ENCODE measurements at places on chromosomes 16 and 17.

GRCh38 chr16:74691093-74691855 is 9.4 kb downstream of the MLKL start:
- DNase-seq: no peak

- no peak for DNase-seq
Measured at GRCh38 chr17:11109106-11109505, 131.9 kb upstream of the SHISA6 start.

DNA sequence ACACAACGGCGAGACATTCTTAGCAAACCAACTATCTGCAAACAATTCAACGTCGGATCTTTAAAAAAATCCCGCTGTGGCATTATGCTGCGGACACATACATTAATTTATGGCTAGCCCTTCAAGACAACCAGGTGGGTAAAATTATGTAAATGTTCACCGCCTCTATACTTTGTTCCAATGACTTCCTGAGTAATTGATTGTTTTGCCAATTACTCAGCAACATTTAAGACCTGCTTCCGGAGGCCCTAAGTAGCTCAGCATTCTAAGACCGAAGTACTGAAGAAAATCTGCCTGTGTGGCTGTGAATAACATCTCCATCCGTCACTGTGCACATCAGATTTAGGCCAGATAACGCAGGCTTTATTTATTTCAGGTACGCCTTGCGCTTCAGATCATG is 23.3 kb downstream of the QPRT start:
- no peak for DNase-seq

GRCh38 chr17:12631076-12631475 is 34.6 kb upstream of the MYOCD start:
- no peak for DNase-seq

- peak; percentile 29 for DNase-seq
Measured at GRCh38 chr17:10119203-10120108, 79.0 kb downstream of the GAS7 start.

DNA sequence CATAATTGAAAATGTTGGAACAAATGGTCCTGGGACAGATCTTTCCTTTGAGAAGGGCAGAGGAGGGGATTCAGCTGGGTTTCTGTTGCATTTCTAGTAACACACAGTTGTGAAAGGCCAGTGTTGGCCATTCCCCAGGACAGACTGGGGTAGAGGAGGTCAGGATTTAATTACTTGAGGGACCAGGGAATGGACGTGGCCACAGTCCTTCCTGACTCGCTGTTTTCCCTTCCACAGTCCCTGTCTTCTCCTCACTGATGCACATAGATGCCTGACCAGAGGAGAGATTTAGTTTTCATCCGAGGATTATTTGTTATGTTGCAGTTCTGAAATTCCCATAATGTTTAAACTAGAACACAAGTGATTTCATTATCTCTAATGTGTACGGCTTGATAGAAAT is 25.2 kb upstream of the HEATR6 start:
- DNase-seq: no peak

DNA sequence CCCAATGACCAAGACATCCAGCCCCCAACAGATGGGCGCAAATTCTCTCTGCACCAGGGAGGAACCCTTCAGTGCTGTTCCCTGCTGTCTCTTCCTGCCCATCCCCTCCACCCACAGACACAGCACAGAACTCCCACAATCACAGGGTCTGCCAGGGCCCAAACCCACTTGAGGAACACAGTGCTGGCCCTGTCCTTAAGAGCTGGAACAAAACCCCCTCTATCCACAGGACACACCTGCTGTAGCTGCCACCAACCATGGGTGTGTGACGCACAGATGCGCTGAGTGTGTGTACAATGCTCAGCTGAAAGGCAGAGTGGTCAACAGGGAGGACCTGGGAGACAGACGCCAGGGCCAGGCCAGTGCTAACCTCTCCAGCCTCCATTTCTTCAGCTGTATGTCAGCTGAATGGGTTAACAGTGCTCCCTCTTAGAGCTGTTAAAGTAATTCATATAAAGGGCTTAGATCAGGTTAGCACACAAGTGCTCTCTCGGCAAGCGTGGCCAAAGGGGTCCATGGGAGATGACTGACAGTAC is 62.1 kb downstream of the AMFR start:
- DNase-seq: no peak

DNA sequence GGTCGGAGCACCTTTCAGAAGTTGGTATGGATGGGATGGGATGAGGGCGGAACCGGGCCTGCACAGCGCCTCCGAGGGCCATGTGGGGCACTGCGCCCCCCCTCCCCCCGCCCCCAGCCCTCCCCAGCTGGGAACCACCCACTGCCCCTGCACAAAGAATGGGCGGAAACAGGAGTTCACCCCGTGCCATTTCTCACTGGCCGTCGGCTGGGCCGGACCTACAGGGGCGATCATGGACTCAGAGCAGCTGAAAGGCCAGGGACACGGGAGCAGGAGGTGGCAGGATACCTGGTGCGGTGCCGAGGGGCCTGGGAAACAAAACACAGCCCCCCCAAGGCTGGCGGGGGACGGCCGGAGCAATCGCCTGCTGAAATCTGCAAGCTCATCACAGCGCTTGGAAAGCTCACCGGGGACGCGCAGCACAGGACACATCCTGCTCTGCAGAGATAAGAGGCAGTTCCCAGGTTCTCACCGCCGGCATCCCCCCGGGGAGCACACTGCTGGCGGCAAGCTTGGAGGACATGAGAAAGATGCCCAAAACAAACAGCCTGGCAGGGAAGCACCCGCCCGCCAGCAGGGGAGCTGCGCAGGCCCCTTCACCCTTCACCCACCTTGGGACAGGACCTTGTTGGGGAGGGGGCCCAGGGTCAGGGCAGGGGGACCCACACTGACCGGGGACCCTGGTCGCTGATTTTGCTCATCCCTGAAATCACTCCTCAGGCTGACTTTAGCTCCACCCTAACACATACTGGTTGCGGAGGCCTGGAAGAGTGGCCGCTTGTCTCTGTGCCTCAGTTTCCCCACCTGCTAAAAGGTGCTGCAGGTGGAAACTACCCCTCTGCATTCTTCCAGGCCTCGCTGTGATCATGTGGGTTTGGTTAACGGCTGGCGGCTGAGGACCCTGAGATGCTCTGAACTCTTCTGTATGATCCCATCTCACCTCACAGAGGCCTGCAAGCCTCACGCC is 263.9 kb downstream of the C16orf95 start:
- no peak for DNase-seq

GRCh38 chr17:15952048-15952532 is 7.2 kb downstream of the ADORA2B start:
- DNase-seq: no peak

GRCh38 chr17:43745541-43745940 is 13.1 kb downstream of the SOST start:
- DNase-seq: no peak

GRCh38 chr17:18270046-18270931 is 9.8 kb downstream of the MIEF2 start:
- DNase-seq: no peak

DNA sequence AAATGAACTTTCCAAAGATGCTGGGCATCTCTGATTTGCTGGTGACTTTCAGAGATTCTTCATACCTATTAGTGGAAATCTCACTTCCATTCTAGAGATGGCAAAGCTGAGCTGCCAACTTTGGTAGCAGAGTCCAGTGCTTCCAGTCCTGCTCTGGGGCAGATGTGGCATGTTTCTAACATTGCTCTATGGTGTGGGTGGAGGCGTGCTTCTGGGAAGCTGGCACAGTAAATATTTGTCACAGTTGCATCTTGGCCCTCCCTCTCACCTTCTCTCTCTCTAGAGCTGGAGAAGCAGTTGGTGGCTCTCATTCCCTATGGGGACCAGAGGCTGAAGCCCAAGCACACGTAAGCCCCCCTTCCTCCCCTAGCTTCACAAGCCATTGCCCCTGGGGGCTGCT is 1.9 kb downstream of the TMEM106A start:
- DNase-seq: no peak

DNA sequence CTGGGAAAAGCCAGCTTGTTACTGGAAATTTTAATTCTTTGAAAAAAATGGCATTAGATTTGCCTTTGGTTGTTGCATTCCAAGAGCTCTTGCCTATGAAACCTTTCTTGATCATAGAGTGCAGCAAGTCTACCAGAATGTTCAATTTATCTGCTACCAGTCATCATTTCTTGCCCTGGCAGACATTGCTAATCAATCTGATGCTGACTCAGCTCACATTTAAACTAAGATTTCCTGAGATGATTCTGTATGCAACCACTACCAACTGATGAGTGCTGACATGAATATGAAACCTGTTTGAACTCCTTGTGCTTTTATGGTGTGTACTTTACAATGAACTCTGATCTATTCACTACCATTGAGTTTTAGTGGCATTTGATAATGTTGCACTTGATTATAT is 166.5 kb upstream of the SALL1 start:
- DNase-seq: no peak

- peak; percentile 86 for DNase-seq
Measured at GRCh38 chr16:28494121-28494851, at the start of gene APOBR. Gene APOBR (plus strand): TSS chr16:28494643. CDS start chr16:28494682, 39 bp downstream.

GRCh38 chr16:1439058-1439698 is 5.2 kb downstream of the CCDC154 start:
- DNase-seq: no peak

DNA sequence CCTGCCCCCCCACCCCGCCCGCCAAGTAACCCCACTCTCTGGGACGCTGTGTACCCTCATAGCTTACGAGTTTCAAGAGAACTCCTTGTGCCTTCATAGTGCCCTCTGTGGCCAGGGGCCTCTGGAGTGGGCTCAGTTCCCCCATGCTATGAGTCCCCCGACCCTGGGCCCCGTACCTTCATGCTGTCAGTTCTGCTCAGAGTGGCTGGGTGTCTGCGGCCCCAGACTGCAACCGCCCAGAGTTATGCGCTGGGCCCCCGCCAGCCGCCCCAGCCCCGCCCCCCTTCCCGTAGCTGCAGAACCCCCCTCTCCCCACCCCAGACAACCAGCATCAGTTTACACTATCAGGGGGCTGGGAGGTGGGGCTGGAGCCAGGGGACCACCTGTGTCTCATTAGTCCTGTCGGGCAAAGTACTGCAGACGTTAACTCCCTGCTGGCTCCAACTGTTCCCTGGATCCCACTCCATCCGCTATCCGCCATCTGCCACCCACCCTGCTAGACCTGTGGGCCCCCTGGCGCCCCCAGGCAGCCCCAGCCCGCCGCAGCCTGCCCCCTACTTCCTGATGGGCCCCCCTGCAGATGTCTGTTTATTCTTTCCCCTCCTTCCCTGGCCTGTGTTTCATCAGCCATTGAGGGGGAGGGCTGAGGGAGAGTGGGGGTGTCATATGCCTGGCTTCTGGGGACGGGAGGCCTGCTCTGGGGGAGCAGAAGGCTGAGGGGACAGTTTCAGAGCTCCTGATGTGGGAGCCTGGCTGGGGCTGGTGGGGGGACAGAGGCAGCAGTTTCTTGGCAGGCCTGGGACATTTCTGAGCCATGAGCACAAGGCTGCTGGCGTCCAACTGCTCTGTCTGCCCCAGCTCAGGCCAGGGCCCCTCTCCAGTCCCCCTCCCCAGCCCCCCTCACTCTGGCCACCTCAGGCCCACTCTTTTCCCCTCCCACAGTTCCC is at the start of gene MFAP4:
MFAP4 (minus strand) TSS at position 217 of the 947 bp plus-strand sequence; CDS start at position 182, 35 bp downstream.
- no peak for DNase-seq

Data from stimulated activated CD8-positive, alpha-beta memory T cell treated with anti-CD3 and anti-CD28 coated beads, Interleukin-15, amount 100 ng/mL, for 4 hours (primary cell).